CD4-positive, alpha-beta T cell treated with Interleukin-6 for 4 hours (primary cell): ENCODE measurements at places on chromosomes 2 and 18.

GRCh38 chr18:79982736-79983135 lies 5.6 kb downstream of the TXNL4A start:
- no peak for DNase-seq

DNA sequence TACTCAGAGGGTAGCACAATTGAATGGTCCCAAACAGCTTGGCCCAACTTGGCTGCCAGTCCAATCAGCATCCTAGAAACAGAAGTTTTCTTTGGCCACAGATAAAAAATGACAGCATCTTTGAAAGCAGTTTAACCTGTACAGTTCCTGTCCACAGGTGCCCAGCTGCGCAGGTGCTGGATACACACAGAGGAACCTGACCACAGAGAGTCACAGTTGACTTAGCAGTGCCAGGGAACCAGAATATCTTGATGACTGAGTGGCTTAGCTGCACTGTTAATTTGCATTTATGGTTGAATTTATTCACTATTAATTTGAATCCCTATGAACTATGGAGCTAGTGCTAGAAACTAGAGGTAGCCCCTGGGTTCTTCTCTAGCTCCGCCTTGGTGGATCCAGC lies 93.7 kb downstream of the TPGS2 start:
- DNase-seq, result no peak

- no peak for DNase-seq
Measured at GRCh38 chr18:58756148-58756547, 84.9 kb downstream of the MALT1 start.

GRCh38 chr2:73264783-73265182 lies 19.5 kb downstream of the FBXO41 start:
- DNase-seq, result no peak

GRCh38 chr2:228902176-228902575 lies 368.9 kb downstream of the PID1 start:
- DNase-seq, result no peak

- DNase-seq, result no peak
Measured at GRCh38 chr18:7931763-7932162, 364.6 kb downstream of the PTPRM start.

DNA sequence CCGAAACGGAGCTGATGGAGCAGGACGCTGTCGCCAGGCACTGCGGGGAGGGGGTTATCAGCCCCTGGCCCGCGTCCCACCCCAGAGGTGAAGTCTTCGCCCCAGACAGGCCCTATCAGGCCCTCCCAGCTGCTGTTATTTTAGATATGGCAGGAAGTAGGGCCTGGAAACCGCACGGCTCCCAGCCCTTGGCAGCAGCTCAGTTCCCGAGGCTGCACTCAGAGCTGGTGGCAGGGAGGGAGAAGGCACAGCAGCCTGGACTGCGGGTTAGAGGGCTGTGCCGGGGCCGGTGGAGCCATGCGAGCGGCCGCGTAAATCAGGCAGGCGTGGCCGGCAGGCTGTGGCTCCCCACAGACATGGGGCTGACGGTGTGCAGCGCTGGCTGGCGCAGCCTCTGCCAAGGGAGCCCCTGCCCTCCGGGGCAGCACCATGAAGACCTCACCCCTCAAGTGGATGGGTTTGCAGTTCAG lies 111.4 kb downstream of the NFATC1 start:
- DNase-seq, result peak; percentile 56

DNA sequence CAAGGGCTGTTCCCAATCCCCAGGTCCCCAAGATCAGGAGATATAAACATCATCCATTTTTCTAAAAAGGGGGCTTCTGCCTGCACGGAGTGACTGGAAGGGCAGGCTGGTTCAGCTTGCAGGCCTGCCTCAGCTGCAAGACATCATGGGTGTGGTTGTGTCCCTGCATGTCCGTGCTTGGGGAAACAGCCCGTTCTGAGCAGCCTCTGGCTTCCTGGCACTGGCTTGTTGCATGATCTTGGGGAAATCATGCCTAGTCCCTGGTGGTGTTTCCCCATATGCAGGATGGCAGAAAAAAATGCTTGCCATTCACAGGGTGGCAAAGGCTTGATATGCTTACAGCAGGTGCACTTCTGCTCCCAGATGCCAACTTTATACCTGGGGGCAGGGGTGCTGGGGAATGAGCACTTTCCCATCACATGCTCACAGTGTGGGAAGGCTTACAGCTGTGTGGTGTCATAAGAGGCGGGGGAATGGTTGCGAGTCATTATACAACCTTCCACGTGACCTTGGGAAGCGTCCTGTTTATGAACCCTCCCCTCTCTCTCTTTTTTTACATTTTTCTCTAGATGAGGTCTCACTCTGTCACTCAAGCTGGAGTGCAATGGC lies 7.2 kb downstream of the PCARE start:
- no peak for DNase-seq

DNA sequence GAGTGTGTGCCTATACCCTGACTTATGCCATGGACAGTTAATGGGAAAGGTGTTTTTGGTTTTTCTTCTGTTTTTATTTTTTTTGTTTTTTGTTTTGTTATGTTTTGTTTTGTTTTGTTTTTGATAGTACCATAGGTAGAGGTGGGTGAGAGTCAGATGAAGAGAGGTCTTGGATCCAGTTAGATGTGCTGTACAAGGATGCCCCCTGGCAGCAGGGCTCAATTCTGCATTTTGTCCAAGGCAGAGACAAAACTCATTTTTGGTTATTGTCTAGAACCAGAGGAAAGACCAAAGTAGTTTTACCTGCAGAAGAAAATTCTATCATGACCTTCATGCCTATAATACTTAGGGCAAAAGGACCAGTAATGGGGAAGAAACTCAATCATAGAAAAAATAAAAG lies 48.5 kb downstream of the SLC5A7 start:
- no peak for DNase-seq

GRCh38 chr2:173898178-173898668 lies 67.0 kb downstream of the SP3 start:
- no peak for DNase-seq

- DNase-seq, result peak; percentile 34
Measured at GRCh38 chr2:222424276-222424728, at the start of gene SGPP2. SGPP2 (plus strand) TSS chr2:222424543; CDS start chr2:222424603, 60 bp downstream.

DNA sequence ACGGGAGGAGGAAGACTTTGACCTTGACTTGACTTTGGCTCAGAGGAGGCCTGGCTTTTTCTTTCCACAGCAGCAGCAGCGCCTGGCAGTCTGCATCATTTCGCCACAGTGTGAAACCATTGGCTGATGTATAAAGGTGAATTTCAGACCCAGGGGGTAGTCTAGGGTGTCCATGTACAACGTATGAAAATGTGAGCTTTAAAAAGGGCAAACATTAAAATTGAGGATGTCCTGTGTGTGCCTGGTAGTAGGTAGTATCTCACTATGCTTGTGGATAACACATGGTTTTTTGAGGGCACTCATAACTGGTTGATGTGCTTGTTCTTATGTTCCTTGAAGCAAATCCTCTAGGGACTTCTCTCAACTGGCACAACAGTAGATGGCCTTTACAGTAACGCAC lies 86.1 kb downstream of the LPIN1 start:
- no peak for DNase-seq

GRCh38 chr2:118417406-118418120 lies 329.3 kb downstream of the INSIG2 start:
- DNase-seq, result no peak

DNA sequence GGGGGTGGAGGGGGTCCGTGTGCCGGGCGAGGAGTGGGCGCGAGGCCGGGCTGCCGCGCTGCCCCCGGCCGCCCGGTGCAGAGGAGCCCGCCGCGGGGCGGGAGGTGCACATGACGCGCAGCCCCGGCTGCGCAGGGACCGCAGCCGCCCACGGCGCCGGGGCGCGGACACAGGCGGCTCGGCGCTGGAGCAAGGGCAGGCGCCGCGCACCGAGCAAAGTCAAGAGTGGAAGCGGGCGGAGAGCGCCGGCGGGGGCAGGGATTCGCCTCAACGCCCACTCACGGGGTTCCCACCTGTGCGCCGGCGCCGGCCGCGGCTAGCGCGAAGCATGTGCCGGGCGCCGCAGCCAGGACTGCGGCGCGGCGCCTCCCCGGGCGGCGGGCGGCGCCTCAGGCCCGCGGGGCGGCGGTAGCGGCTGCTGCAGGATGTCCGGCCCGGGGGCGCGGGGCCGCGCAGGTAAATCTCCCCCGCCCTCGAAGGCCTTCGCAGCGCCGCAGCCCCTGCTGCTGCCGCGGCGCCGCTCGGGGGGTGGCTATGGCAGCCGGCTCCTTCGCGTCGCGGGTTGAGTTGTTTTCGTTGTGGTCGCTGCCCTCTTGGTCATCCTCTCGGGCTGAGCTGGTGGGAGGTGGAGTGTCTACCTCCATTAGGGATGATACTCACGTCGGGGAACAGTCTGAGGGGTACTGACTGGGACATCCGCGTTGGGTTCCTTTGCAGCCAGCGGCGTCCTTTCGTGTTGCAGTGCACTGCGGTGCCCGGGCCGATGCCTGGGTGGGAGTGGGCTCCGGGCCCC lies 216.3 kb upstream of the DTNA start:
- DNase-seq, result no peak

- DNase-seq, result no peak
Measured at GRCh38 chr2:69796174-69796573, 33.3 kb upstream of the GMCL1 start.

GRCh38 chr2:14536976-14537375 lies 95.5 kb upstream of the LRATD1 start:
- DNase-seq, result no peak

DNA sequence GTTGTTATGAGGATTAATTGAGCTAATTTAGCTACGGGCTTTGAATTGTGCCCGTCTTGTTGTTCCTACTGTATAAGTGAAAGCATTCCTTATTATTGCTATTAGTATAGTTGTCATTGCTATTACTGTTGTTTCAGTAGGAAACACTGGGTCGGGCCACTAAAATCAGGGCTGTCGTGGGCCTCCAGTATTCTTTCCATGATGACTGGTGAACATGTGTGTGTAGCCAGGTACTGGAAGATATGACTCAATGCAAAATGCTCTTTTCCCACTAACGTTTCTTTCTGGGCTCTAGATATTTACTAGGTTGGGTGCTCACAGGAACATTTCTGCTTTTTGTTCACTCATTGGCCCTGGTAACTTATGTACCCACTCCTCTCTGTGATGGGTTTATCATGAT lies 4.9 kb downstream of the TTL start:
- no peak for DNase-seq
